ENCODE measurements at places on chromosomes 2 and 18.

DNA sequence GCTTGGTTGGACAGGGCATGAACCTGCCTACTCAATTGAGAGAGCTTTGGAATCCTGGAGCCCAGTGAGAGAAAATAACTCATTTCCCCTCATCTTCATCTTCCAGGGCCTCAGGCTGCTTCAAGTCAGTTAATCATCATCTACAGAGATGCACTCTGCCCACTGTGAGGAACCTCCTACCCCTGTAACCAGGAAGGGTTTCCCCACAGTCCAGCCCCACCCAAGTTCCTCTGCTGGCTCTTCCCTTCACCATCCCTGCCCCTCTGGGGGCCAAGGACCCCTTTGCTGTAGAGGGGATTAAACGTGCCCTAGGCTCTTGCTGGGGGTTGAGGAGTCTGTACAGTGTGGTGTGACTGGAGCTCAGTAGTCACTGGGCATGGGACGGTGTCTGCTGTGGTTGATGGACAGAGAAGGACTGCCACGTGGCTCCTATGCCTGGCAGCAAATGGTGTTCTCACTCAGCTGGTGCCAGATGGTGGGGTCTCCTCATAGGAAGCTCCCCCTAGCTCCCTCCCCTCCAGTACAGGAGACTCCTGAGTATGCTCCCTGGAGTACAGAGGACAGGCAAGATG is 29.5 kb upstream of the LGALSL start:
- no peak for DNase-seq

DNA sequence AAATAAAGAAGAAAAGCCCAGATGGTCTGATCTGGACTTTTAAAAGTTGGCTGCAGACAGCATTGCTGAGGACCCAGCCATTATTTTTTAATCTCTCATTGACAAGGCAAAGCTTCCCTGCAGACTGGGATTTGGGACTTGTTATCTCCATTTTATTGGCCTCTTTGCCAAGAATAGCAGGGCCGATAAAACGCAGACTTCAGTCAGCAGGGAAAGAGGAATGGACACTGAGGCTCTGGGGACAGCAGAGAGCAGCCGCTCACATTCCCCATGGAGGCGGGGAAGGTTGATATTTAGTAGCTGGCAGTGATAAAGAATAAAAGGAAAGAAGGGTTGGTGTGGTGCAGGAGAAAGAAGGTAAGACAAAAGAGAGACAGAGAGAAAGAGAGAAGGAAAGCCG is 350.1 kb upstream of the PIK3C3 start:
- DNase-seq, result no peak

GRCh38 chr2:227720680-227721079 is 2.9 kb upstream of the SLC19A3 start:
- DNase-seq, result no peak

DNA sequence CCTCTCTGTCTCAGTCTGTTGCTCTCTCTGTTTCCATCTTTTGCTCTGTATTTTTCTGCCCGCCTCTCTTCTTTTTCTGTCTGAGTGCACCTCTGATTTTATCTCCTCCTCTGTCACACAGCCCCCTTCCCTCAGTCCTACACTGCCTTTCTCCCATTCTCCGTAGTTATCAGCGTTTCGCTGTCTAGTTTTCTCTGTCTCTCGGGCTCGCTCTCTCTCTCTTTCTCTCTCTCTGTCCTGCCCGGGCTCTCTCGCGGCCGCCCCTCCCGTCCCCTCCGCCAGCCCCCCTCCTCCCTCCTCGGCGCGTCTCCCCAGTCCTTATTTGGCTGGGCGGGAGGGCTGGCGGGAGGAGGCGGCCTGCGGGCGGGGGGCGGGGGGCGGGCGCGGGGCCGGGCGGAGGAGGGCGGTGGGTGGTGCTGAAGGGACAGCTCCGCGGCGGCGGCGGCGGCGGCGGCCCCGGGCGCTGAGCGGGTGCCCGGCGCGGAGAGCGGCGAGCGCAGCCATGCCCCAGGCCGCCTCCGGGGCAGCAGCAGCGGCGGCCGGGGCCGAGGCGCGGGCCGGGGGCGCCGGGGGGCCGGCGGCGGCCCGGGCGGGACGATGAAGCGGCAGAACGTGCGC is at the start of gene KCNK3:
KCNK3 (plus strand) TSS at position 444 of the 618 bp plus-strand sequence; CDS start at position 598, 154 bp downstream.
- DNase-seq, result no peak

GRCh38 chr18:32461709-32462272 is 8.9 kb downstream of the GAREM1 start:
- no peak for DNase-seq

DNA sequence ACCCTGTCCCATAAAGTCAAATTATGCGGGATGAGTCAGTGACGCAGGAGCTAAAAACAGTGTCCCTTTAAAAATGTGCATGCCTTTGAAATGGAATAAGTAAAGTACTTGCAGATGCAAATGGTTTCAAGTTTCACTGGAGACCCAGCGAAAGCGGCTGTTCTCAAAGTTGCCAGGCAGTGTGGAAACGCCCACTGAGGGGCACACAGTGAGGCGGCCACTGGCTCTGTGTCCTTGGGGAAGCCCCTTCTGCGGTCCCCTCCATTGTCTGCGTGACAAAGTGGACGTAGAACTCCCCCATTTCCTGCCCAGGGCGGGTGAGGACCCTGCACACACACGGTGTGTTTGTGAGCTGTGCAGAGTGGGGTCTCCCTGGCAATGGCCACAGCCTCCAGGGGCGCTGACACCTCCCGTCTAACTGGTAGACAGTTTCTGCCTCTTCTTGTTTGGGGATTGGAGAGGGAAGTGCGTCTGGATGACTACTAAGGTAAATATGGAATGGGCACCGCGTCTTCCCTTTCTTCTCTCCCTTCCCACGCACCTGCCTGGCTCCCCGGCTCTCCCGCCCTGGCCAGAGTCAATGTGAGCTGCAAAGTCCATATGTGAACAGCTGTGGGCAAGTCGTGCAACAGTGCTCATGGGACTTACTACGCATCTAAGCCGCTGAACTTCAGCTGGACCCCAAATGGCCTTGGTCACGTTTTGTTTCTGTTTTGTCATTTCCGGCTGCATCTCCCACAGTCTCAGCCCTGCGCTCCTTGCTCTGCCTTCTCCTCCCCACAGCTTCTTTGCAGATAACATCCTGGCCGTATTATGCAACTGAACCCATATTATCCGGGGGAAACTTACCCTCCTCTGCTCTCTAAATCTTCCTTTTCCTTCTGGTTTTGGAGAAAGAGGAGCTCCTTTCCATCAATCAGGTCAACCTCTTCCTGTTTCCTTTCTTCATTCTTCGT is 33.7 kb upstream of the ZNF516 start:
- no peak for DNase-seq

DNA sequence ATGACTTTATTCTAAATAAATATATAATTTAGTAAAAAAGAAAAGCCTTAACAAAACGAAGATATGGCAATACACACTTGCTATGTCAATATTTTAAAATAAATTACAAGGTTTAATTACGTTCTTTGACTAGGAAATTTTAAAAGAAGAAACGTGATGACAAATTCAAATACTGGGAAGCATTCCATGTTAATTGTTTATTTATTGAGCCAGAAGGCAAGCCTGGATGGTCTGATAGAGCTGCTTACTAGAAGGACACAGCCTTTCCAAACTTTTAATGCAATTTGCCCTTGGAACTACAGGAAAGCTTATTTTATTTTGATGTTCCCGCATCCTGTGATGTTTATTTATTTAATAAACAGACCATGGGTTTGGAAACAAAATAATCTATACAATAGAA is 33.4 kb upstream of the DSEL start:
- no peak for DNase-seq

DNA sequence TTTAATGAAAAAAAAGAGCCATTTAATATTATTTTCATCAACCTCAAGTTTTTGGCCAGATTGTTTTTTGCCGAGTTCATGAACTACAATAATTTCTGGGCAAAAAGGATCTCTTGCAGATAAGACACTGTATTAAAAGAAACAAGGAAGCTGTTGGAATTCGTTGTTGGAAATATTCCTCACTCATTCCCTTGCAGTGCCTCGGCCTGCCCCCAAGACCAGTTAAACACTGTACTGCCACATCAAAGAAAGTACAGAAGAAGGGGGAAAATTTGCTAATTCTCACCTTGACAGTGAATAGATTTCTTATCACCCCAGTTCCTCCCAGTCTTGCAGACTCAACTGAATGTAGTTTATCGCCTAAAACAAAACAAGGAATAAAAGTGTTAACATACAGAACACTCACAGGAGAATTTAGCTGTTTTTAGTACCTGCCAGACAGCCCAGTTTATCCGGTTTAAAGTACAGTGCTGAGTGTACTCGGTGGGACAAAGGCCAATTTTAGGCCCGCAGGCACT is 1.2 kb downstream of the IDH1 start:
- DNase-seq, result no peak

DNA sequence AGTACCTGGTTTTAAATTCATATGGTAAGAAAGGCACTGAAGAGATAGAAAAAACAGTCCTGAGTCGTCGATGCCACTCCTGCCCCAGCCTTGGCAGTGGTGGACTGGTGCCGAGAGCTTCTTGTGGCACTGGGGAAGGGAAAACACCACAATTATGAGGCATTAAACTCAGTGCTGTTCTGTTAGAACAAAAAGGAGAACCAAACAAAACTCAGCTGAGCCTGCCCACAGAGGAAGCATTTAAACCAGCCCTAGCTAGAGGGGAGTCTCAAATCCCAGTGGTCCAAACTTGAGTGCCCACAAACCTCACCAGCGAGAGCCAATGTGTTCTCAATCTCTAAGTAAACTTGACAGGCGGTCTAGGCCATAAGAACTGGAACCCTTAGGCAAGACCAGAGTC is 1254.5 kb upstream of the FAM98A start:
- DNase-seq, result no peak

DNA sequence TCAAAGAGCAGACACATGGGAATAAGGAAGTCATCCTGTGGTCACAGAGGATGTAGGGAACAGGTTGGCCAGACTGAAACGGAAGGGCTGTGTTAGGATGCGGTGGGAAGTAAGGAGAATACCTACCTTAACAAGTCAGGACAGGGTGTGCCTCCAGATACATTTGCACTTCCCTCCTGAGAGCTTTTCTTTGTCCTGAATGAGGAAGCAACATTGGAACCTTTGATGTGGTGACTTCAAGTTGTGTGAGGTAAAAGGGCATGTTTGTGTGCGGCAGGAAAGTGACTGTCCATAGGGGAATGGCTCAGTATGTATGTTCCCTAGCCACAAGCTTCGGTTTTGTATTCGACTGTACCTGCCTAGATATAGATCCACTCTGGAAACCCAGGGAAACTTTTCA is 24.9 kb upstream of the LRRTM1 start:
- no peak for DNase-seq

- no peak for DNase-seq
Measured at GRCh38 chr2:80311304-80311703, 6.8 kb upstream of the LRRTM1 start.

DNA sequence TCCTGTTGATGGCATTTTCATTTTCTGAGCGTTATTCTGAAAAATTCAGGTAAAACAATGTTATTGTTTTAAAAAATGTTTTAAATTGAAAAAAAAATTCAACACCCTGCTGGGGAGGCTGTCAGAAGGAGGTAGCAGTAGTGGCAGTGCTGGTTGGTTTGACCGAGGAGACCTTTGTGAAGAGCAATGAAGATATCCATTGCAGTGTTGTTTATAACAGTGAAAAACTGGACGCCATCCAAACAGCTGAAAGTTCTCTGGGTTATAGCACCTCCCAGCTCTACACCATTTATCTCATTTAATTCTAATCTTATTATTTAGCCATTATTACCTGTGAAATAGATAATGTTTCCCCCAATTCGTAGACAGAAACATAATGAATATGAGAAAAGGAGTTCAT is 12.6 kb upstream of the ITM2C start:
- no peak for DNase-seq

- no peak for DNase-seq
Measured at GRCh38 chr18:8910843-8911242, 191.7 kb upstream of the NDUFV2 start.

GRCh38 chr2:217291259-217291658 is 431.4 kb upstream of the TNP1 start:
- no peak for DNase-seq

DNA sequence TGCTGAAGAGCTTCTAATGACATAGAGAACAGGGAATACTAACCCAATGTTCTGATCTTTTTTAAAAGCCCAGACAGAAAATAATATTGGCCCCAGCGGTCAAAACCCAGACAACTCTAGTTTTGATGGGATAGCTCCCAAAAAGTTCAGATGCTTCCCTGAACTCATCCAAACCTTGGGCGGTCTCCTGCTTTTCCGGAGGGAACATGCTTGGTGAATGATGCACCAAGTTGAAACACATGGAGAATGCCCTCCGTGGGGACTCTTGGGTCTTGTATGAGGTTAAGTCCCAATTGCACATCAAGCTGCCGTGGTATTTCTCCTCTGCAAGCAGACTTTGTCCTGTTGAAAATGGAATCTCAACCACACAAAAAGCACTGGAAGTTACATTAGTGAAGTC is 120.7 kb upstream of the CTAGE1 start:
- no peak for DNase-seq
